Stimulated activated CD8-positive, alpha-beta memory T cell treated with anti-CD3 and anti-CD28 coated beads, Interleukin-4, amount 100 ng/mL, for 1 hour (primary cell): ENCODE measurements at places on chromosomes 12 and 14.

DNA sequence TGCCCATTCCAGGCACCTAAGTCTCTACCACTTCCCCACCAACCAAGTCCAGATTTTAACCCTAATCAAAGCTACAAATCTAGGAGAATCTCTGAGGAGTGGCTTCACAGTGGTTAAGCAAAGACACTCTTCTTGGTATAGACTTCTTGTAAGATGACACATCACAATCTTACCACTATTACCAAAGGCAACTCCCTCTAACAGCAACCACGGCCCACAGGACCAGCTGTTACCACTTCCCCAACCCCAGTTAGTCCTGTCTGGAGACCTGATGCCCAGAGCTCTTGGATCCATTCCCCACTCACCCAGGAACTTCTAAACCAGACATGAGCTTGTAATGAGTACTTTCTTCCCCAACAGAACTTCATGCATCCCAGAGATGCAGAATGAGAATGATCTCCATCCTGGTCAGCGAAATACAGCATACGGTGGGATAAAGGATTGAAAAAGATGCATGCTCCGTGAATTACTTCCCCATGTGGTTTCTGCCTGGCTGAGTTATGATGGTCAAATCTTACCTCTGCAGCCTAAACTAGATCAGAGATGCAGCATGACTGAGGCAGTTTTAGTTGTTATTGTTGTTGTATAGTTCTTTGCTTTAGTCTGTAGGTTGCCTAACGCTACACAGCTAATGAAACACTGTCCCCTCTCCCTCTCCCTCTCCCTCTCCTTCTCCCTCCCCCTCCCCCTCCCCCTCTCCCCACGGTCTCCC lies 87.7 kb upstream of the FOXN3 start:
- no peak for DNase-seq

- DNase-seq, result no peak
These were observed 5.7 kb upstream of the KLRK1 start for GRCh38 chr12:10395390-10395998.

DNA sequence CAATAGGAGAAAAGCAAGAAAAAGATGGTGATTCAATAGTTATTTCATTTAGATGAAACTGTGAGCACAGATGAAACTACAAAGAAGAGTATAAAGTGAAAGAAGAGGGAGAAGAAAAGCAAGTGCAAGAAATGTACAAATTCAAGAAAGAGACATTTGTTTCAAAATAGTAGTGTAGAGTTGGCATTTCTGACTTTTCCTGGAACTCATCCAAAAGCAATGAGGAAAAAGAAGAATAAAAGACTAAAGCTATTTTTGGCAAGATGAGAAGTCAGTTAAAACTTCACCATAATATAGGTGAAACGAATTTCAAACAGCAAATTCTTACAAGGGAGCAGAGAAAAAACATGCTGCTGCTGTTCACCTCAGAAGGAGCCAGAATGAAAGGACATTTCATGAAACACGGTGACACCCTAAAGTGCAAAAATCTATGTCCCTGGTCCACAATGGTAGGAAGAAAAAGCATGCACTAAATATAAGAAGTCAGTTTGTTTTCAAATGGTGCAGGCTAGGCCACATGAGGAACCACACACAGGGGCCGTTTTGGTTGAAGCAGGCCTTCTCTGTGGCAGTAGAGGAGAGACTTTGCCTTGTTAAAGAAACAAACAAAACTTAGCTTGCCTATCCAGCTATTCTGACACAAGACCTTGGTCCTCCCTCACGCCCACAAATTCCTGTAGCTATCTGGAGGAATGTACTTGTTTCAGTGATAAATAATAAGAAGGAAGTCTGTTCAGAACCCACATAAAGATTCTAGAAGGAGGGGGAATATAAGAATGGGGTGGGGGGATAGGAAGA lies 11.1 kb upstream of the CMAS start:
- no peak for DNase-seq

DNA sequence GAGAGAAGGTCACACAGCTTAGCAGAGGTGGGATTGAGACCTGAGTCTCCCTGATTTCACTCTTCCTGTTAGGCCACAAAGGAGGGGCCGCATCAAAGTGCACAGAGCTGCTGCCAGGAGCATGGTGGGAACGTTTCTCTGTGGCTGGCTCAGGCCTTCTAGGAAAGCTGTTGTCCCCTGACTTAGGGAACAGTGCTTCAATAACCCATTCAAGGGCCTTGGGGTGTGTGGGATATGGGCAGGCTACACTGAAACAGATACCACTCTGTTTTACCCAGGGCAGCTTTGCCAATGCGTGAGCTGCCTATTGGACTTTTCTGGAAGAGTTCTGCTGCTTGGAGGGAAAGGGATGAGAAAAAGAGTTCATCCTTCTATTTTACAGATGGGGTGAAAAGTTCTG lies 110.0 kb downstream of the ADCK1 start:
- DNase-seq, result no peak

DNA sequence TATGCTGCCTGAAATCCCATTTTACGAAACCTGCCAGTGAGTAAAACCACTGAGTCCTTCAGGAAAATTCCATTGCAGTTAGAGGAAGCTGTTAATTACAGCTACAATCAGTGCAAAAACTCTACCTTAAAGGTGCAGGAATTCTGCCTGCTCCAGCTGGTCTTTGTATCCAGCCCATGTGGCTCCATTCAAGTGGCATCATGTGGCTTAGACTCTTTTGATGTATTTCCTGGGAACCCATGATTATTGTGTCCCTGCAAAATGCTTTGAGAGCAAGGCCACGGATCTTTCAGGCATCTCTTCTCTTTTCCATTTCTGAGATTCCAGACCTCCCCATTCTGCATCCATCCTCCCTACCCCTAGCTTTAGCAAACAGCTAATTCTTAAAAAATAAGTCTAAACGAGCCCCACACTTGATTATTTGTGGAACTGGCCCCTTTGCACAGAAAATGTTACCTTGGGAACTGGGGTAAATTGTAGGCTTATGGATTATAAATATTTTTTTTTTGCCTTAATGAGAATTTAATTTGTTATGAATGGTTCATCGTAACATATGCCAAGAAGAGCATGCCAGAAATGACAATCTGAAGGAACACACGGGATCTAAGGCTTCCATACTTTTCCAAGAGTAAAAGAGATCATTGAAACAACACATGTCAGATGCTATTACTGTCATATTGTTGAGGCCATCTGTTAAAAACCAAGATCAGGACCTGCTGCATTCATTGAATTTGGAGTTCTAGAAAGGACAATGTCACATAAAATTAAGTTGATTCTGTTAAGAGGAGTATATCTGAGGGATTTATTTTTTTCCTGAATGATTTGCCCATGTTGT lies 144.6 kb downstream of the TPH2 start:
- DNase-seq, result no peak

DNA sequence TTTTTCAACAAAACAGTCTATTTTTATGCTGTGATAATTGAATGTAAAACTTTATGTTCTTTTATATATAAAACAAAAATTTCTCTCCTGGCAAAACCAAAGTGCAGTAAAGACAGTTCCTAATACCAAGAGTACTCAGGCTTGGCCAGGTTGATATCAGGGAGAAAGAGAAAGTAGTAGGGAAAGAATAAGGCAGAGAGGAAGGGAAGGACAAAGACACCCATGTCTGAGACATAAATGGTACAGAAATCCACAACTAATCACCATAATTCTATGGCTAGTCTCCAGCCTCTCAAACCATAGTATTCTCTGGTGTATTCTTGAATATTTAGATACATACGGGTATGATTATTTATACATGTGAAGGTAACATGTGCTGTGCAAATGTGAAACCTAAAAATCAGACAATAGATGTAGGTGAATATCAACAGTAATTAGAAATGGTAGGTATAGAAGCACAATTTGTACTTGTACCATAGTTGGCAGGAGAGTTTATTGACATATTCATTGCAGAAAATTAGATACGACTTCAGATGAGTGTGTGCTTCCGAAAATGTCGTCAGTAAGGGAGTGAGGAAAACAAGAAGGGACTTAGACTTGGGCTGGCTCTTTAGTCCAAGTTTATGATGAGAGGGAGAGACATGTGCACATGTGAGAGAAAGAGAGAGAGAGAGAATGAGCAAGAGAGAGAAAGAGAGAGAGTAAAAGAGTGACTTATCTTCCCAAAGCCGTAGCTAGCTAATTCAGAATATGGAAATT lies 230.8 kb upstream of the NPAS3 start:
- DNase-seq, result no peak

- DNase-seq, result no peak
These were observed 12.6 kb downstream of the SFSWAP start for GRCh38 chr12:131723532-131723931.

DNA sequence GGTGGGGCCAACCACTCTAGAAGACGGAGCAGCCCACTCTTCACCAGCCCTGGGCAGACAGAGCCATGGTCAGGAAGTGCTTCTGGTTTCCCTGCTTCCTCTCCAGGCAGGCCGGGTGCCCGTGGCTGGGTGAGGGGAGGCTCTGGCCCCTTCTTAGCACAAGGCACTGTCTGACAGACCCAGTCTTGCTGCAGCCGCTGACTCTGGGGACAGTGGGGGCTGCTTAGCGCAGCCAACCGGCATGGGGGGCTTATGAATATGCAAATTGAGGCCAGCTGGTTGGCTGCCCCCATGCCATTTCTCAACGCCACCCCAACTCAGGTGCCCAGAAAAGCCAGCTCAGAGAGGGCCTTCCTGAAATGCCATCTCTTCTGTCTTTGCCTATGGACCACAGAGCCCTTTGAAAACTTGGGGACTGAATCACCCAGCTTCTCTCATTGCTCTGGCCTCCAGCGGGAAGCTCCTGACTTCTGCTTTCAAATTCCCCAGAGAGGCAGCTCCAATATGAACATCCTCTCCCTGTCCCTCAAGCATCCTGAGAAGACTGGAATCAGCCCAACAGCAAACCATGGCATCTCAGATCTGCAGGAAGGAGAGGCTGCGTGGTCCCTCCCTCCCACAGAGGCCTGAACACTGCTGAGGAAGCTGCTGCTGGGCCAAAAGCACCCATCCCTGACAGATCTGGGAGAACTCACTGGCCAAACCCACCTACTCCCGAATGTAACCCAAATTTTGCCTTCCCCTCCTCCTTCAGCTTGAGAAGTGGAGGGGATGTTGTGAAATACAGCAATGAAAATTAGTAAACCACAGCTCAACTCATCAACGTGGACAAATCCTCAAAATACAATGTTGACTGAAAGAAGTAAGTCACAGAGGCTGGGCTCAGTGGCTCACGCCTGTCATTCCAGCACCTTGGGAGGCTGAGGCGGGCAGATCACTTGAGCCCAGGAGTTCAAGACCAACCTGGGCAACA lies at the start of gene PROX2:
PROX2 (minus strand) TSS at position 205 of the 973 bp plus-strand sequence. CDS start 12,311 bp downstream, outside the sequence.
- DNase-seq, result no peak

- DNase-seq, result no peak
These were observed 266.0 kb downstream of the ALG10 start for GRCh38 chr12:34287986-34288962.

- DNase-seq, result no peak
These were observed 164.9 kb downstream of the NAV3 start for GRCh38 chr12:77995436-77996167.

- peak; percentile 45 for DNase-seq
These were observed 80.3 kb upstream of the GNG2 start for GRCh38 chr14:51780006-51780692.

DNA sequence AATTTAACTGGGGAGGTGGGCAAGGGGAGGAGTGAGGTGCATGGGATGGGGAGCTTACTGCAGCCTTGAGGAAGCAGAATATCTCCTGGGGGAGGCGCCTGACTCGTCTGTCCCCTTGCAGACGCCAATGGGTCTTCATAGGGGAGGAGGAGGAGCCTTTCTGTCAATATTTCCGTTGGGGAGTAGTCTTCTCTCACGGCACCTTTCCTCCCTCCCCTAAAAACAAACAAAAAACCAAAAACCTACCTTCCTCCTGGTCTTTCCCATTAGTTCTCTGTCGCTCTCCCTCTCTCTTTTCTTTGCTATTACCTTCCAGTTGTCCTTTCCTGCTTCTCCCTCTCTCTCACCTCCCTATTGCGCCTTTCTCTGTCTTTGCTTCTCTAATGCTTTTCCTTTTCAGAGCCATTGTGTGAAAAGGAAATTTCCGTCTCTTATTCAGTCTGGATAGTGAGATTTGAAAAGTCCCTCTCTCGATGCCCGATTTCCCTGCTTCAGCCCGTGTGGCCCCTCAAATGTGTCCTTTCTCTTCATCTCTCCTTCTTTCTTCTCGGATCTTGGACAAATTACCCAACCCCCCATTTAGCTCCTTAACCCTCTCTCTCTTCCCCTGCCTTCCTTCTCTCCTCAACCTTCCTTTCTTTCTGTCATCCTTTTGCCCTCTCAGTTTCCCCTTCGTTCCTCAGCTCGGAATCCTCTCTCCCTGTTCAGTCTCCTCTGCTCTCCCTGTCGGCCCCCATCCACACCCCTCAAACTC lies 5.9 kb downstream of the GPR84 start:
- no peak for DNase-seq

DNA sequence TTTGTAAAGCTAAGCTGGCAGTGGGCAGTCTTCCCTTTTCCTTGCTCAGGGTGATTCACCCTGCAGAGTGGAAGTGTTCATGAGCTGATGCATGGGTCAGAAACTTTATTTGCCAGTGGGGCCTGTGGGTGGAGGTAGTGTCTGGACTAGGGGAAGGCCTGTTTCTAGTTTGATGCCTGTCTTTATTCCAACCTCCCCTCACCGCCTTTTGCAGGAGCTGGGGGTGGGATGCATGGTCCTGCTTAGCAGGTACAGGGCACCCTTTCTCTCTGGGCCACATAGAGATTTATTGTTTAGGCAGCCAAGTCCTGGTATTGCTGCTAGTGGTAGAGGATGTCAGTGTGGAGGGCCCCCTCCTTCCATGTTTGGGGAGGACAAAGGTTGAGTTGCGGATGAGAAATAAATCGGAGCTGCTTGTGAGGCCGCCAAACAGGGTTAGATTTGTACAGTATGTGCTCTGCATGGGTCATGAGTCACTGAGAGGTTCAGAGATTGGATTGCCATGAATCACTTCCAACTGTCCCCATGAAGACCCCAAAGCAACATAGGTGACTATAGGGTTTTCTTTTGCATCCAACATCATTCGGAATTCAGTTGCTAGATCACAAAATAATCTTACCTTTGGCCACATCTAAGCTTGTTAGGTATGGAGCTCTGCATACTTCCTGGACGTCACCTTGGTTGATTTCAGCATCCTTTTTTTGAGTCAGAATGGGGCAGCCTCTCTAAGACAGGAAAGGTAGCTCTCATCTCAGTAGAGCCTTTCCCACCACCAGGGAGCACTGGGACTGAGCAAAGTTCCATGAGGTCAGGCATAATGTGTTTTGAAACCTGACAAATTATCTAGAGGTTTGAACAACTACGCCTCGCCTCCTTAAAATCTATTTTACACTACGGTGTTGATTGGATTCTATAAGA lies 8.8 kb downstream of the SMOC1 start:
- no peak for DNase-seq

- DNase-seq, result no peak
These were observed 3.0 kb downstream of the B4GALNT1 start for GRCh38 chr12:57629897-57630471.

- DNase-seq, result no peak
These were observed 25.4 kb downstream of the PLXNC1 start for GRCh38 chr12:94173660-94174265.

DNA sequence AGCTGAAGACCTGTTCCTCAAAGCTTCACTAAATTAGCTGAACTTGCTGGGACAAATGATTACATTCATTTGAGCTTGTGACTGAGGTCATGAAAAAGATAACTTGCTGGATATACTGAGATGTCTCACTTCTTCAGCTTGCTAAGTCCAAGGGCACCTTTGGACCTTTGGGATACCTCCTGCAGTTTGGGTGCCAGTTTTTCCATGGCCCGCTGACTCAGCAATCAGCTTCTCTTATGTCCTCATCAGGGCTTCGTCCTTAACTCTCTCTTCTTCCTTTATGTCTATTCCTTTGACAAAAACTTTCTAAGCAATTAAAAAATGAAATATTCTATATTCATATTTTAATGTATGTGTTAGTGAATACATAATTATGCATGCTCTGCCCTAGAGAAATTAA lies 45.6 kb downstream of the OVCH1 start:
- DNase-seq, result no peak

- no peak for DNase-seq
These were observed 8.3 kb upstream of the CRY1 start for GRCh38 chr12:107101651-107102050.
